Endothelial cell of umbilical vein (primary cell): ENCODE measurements at places on chromosomes 2 and 18. TPM values are rescaled to one million over a fixed set of nuclear protein-coding genes. Genes with fewer than 3 reads are reported as not detected.

DNA sequence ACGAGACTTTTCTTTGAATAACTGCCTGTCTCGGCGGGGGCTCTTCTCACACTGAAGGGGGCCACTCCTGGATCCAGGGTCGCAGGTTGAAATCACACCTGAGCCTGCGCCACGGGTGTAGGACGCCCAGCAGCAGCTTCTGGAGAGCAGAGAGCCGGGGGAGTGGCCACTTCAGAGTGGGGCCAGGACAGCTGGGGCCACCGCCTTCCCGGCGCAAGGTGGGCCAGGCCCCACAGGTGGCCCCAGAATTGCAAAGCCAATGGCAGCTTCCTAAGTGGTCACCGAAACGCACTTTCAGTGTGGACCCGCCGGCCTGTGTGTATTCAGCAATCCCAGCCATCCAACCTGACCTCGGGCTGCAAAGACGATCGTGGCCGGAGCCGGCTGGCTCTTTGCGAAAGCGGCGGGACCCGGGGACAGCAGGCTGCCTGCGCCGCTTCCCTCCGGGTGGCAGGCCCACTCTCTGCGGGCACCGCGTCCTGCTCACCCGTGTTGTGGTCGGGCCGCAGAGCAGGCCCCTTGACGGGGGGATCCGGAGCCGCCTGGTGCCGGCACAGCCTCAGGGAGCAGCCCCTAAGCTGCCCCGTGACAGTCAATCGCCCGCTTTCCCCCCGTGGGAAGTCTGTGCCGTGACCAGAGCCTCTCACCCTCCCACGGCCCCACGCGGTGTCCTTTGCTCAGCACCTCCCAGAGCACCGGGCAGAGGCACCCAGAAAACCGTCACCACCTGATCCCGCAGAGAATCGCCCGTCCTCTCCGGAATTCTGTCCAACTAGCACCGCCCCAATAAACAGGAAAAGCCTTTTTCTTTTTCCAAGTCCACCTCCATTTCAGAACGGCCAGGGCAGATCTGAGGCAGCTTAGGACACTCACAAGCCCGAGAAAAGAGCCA is 144.7 kb downstream of the ZNF516 start:
- H3K4me3 ChIP-seq, result no peak overlapping the region
- no peaks in the 10 kb centered on the region for H3K36me3 ChIP-seq
- no peaks in the 10 kb centered on the region for H3K27me3 ChIP-seq
- no peak overlapping the region for H3K27ac ChIP-seq

GRCh38 chr2:113894156-113894743 is 4.4 kb downstream of the ACTR3 start:
- peaks cover 71% of the 10 kb centered on the region for H3K4me1 ChIP-seq
- peak overlapping the region; percentile 16 for H3K27ac ChIP-seq
- H3K4me3 ChIP-seq, result no peak overlapping the region
- no peaks in the 10 kb centered on the region for H3K36me3 ChIP-seq
- DNase-seq, result peak; percentile 48

DNA sequence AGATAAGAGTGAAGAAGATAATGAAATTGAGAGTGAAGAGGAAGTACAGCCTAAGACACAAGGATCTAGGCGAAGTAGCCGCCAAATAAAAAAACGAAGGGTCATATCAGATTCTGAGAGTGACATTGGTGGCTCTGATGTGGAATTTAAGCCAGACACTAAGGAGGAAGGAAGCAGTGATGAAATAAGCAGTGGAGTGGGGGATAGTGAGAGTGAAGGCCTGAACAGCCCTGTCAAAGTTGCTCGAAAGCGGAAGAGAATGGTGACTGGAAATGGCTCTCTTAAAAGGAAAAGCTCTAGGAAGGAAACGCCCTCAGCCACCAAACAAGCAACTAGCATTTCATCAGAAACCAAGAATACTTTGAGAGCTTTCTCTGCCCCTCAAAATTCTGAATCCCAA is 15.7 kb downstream of the MSH6 start:
- no peaks in the 10 kb centered on the region for H3K27me3 ChIP-seq
- no peak overlapping the region for H3K27ac ChIP-seq
- H3K4me1 ChIP-seq, result no peaks in the 10 kb centered on the region
- H3K36me3 ChIP-seq, result peaks cover 23% of the 10 kb centered on the region
- no peak for DNase-seq

ALPI gene
- total RNA-seq, result not detected in 2 replicates

DNA sequence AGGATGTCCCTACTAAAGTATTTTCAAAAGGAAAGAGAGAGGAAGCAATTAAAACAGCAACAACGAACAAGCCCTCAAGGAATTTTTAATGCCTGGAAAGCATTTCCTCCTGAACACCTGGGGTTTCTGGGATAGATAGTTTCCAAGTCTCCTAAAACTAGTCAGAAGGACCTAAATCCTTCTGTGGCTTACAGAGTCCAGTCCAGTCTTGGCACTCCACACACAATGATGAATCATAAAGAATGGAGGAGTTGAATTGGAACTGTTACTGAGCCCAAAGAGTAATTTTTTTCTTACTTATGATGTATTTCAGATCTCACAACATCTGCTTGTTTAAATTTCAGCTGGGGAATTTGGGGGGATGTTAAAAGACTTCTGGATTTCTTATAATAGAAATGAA is 144.6 kb upstream of the SETBP1 start:
- no peak overlapping the region for H3K27ac ChIP-seq
- no peaks in the 10 kb centered on the region for H3K27me3 ChIP-seq
- no peak overlapping the region for H3K4me3 ChIP-seq
- H3K4me1 ChIP-seq, result no peaks in the 10 kb centered on the region
- peak; percentile 64 for DNase-seq

DNA sequence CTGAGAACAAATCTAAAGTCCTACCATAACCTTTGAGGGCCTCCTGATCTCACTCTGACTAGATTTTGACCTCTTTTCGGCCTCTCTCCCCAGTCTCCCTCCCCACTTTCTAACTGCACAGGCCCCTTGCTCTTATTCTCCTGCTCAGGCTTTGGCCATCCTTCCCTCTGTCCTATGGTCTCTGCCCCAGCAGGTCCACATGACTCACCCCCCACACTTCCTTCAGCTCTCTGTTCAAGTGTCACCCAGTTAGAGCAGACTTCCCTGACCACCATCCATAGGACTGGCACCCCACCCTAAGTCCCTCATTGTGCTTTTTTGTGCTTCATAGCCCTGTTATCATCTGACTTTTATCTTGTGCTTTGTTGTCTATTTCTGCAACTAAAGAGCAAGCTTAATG is 41.2 kb upstream of the NT5C1B start:
- peaks cover 4% of the 10 kb centered on the region for H3K4me1 ChIP-seq
- no peak overlapping the region for H3K4me3 ChIP-seq
- H3K27ac ChIP-seq, result no peak overlapping the region
- no peak for DNase-seq
- H3K27me3 ChIP-seq, result no peaks in the 10 kb centered on the region

GRCh38 chr2:183490914-183491313 is 366.7 kb downstream of the NUP35 start:
- H3K27ac ChIP-seq, result no peak overlapping the region
- no peaks in the 10 kb centered on the region for H3K27me3 ChIP-seq
- no peak overlapping the region for H3K4me3 ChIP-seq

SH2D6 gene
- 0.39 and 0.53 TPM in 2 replicates for total RNA-seq

GRCh38 chr18:48612917-48613316 is 74.1 kb downstream of the CTIF start:
- no peak overlapping the region for H3K4me3 ChIP-seq
- no peaks in the 10 kb centered on the region for H3K36me3 ChIP-seq
- no peak for DNase-seq
- no peaks in the 10 kb centered on the region for H3K4me1 ChIP-seq

CRYGD gene
- total RNA-seq, result not detected in 2 replicates

REG3G gene
- total RNA-seq, result not detected in 2 replicates

DRC1 gene
- total RNA-seq, result 0.21 and 0.44 TPM in 2 replicates

SFTPB gene
- not detected in 2 replicates for total RNA-seq

GRCh38 chr2:31446848-31447247 is 32.3 kb upstream of the XDH start:
- no peaks in the 10 kb centered on the region for H3K4me1 ChIP-seq
- no peaks in the 10 kb centered on the region for H3K36me3 ChIP-seq
- DNase-seq, result no peak
- no peaks in the 10 kb centered on the region for H3K27me3 ChIP-seq

HNMT gene
- total RNA-seq, result 13.4 and 16.9 TPM in 2 replicates

DNA sequence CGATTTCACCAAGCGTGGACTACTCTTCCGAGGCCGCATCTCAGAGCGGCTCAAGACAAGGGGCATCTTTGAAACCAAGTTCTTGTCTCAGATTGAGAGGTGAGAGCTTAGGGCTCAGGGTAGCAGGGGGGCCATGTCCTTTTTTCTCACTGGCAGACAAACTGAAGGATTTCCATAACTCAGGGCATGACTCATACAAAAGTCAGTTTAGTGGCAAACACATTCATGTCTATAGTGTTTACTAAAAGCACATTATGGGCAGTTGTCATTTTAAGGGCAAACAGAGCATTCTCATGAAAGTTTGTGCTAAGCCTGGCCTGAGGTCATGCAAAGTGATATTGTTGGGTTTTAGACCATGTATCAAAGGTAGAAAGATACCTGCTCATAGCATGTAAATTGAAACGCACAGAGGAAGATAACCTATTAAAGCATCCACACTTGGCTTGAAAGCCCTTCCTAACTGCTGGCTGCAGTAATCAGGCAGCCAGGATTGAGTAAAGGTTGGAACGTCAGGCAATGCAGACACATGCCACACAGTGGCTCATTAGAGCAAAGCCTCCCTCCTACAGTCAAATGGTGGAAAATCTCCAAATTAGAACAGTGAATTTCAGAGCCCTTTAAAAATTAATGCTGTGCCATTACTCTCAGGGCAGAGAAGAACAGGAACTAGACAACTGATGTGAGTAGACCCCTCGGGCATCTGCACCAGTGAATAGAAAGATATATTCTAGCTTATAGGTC is 54.2 kb downstream of the HK2 start:
- peaks cover 1% of the 10 kb centered on the region for H3K36me3 ChIP-seq
- H3K27ac ChIP-seq, result no peak overlapping the region
- H3K27me3 ChIP-seq, result no peaks in the 10 kb centered on the region
- H3K4me3 ChIP-seq, result no peak overlapping the region
- H3K4me1 ChIP-seq, result peaks cover 7% of the 10 kb centered on the region
- no peak for DNase-seq

LMAN2L gene
- 15.4 and 18.2 TPM in 2 replicates for total RNA-seq

DNA sequence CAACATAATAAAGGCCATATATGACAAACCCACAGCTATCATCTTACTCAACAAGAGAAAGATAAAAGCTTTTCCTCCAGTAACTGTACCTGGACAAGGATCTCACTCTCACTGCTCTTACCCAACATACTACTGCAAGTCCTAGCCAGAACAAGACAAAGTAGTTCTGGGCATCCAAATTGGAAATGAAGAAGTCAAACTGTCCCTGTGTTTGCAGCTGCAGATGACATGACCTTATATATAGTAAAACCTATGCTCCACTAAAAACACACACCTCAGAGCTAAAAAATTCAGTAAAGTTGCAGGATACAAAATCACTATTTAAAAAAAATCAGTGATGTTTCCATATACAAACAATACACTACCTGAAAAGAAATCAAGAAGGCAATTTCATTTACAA is 32.2 kb downstream of the USP34 start:
- no peak overlapping the region for H3K27ac ChIP-seq
- no peaks in the 10 kb centered on the region for H3K4me1 ChIP-seq
- no peaks in the 10 kb centered on the region for H3K36me3 ChIP-seq
- H3K27me3 ChIP-seq, result no peaks in the 10 kb centered on the region
- DNase-seq, result no peak

GRCh38 chr2:23235736-23236135 is 149.2 kb upstream of the KLHL29 start:
- no peak overlapping the region for H3K4me3 ChIP-seq
- H3K4me1 ChIP-seq, result no peaks in the 10 kb centered on the region
- H3K36me3 ChIP-seq, result no peaks in the 10 kb centered on the region
- DNase-seq, result no peak

HEATR5B gene
- 19.4 and 22.5 TPM in 2 replicates for total RNA-seq

GALNT14 gene
- total RNA-seq, result 0.35 and 0.40 TPM in 2 replicates

GRCh38 chr2:61993422-61994024 is 88.0 kb downstream of the COMMD1 start:
- no peaks in the 10 kb centered on the region for H3K4me1 ChIP-seq
- H3K36me3 ChIP-seq, result no peaks in the 10 kb centered on the region
- H3K4me3 ChIP-seq, result no peak overlapping the region
- H3K27ac ChIP-seq, result no peak overlapping the region

DNAJC5G gene
- 0.16 and 0.77 TPM in 2 replicates for total RNA-seq

DNA sequence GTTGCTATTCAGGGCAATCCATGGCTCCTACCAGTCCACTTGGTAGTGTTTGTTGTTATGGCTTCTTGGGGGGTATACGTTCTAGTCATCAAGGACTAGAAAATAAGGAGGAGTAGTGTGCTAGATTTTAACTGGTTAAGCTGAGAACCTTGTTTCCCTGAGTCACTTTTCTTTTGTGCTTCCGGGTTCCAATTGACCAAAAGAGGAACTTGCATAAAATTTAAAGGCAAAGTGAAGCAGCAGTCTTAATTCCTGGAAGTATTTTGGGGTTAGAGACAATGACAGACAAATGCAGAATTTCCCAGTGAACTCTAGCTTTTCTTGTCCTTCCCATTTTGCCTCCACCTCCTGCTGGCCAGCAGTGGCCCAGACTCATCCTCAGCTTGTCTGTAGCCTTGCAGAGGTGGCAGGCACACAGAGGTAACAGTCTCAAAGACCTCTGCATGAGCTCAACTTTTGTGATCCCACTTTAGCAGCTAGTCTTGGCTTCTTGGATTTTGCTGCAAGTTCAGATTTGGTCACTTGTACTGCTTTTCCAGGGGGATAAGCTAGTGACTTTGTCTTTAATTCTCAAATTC is 1105.8 kb upstream of the NXPH2 start:
- H3K27me3 ChIP-seq, result no peaks in the 10 kb centered on the region
- H3K36me3 ChIP-seq, result no peaks in the 10 kb centered on the region
- H3K27ac ChIP-seq, result no peak overlapping the region
- H3K4me3 ChIP-seq, result no peak overlapping the region

GPR75 gene
- 4.7 and 5.0 TPM in 2 replicates for total RNA-seq

DNAH7 gene
- total RNA-seq, result 0.05 and 0.24 TPM in 2 replicates

DNA sequence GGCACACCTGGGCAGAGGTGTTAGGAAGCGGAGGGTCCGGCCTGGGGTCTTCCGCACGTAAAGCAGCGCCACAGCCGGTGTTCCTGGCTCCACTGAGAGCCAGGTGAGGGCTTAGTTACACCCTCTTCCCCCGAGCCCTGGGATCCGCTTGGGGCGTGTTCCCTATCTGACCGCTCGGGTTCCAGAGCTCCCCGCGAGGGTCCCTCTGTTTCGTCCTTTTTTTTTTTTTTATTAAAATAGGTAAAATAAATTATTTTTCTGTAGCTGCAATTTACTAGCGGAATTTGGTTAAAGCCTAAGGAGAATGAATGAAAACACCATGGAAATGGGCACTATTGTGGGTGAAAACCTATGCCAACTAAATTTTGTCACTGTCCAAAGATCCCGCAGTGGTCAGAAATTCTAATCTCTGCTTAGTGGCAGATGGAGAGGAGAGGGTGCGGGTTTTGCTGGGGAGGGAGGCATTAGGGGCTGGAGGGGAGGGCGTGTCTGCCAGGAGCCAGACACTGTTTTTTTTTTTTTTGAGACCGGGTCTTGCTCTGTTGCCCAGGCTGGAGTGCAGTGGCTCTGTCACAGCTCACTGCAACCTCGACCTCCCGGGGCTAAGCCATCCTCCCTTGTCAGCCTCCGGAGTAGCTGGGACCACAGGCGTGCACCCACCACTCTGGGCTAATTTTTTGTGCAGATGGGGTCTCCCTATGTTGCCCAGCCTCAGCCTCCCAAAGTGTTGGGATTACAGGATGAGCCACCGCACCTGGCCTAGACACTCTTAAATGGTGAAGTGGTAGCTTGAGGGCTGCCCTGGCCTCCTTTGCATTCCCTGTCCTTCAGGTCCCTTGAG is 834 bp downstream of the PDCL3 start:
- peaks cover 2% of the 10 kb centered on the region for H3K36me3 ChIP-seq
- peak overlapping the region; percentile 80 for H3K27ac ChIP-seq
- peak overlapping the region; percentile 69 for H3K4me3 ChIP-seq
- peaks cover 3% of the 10 kb centered on the region for H3K4me1 ChIP-seq
- no peaks in the 10 kb centered on the region for H3K27me3 ChIP-seq

PRKAG3 gene
- total RNA-seq, result not detected in 2 replicates

GRCh38 chr2:206282746-206283145 is 8.3 kb downstream of the ZDBF2 start:
- H3K27ac ChIP-seq, result no peak overlapping the region
- H3K4me1 ChIP-seq, result no peaks in the 10 kb centered on the region
- peaks cover 2% of the 10 kb centered on the region for H3K36me3 ChIP-seq
- H3K27me3 ChIP-seq, result peaks cover 6% of the 10 kb centered on the region
